Memory B cell (primary cell): ENCODE measurements at places on chromosomes 11 and 22.

- H3K27ac ChIP-seq = no peak overlapping the region
- peaks cover 4% of the 10 kb centered on the region for H3K36me3 ChIP-seq
- no peaks in the 10 kb centered on the region for H3K4me1 ChIP-seq
- H3K4me3 ChIP-seq = no peak overlapping the region
- DNase-seq = no peak
Measured at GRCh38 chr22:26837784-26838470, 180.5 kb downstream of the MIAT start.

- peaks cover 2% of the 10 kb centered on the region for H3K36me3 ChIP-seq
- no peak overlapping the region for H3K27ac ChIP-seq
- H3K4me3 ChIP-seq = no peak overlapping the region
- H3K27me3 ChIP-seq = no peaks in the 10 kb centered on the region
Measured at GRCh38 chr22:42996646-42997365, 18.1 kb downstream of the PACSIN2 start.

- no peaks in the 10 kb centered on the region for H3K4me1 ChIP-seq
- H3K4me3 ChIP-seq = no peak overlapping the region
- H3K27ac ChIP-seq = no peak overlapping the region
- H3K27me3 ChIP-seq = peaks cover 6% of the 10 kb centered on the region
- no peaks in the 10 kb centered on the region for H3K36me3 ChIP-seq
Measured at GRCh38 chr11:112785149-112785548, 176.1 kb upstream of the NCAM1 start.

GRCh38 chr11:128627666-128628324 is 40.4 kb upstream of the ETS1 start:
- H3K4me1 ChIP-seq = peaks cover 77% of the 10 kb centered on the region
- no peaks in the 10 kb centered on the region for H3K27me3 ChIP-seq
- peaks cover 2% of the 10 kb centered on the region for H3K36me3 ChIP-seq
- H3K4me3 ChIP-seq = peak overlapping the region; percentile 42
- peak overlapping the region; percentile 94 for H3K27ac ChIP-seq
- DNase-seq = no peak

DNA sequence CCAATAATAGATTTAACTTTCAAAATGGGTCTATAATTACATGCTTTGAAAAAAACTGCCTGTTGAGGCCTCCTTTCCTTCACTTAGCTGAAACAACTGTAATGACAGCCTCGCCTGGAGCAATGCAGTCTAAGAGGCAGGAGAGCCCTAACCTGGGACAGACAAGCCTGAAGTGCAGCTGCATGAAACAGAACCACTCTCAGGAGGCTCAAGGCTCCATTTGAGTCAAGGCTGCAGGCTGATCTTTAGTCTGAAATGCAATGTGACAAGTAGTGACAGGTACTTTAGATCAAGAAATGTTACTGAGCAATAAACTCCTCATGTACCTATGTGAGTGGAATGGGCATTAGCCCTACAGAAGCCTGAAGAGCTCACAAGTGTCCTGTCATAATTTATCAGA is 414.0 kb upstream of the LUZP2 start:
- no peaks in the 10 kb centered on the region for H3K36me3 ChIP-seq
- no peak overlapping the region for H3K4me3 ChIP-seq
- H3K27me3 ChIP-seq = no peaks in the 10 kb centered on the region
- no peak for DNase-seq

- no peak overlapping the region for H3K4me3 ChIP-seq
- peaks cover 13% of the 10 kb centered on the region for H3K27me3 ChIP-seq
- H3K27ac ChIP-seq = no peak overlapping the region
- DNase-seq = no peak
Measured at GRCh38 chr22:30781271-30781875, 86.7 kb downstream of the OSBP2 start.

- H3K27ac ChIP-seq = peak overlapping the region; percentile 52
- no peaks in the 10 kb centered on the region for H3K27me3 ChIP-seq
- H3K36me3 ChIP-seq = peaks cover 10% of the 10 kb centered on the region
- H3K4me1 ChIP-seq = peaks cover 35% of the 10 kb centered on the region
- no peak for DNase-seq
Measured at GRCh38 chr11:46099963-46100316, 21.3 kb downstream of the PHF21A start.

- H3K4me1 ChIP-seq = peaks cover 9% of the 10 kb centered on the region
- H3K4me3 ChIP-seq = no peak overlapping the region
- no peaks in the 10 kb centered on the region for H3K36me3 ChIP-seq
- H3K27me3 ChIP-seq = peaks cover 24% of the 10 kb centered on the region
- no peak for DNase-seq
Measured at GRCh38 chr11:120515186-120515723, 3.7 kb downstream of the GRIK4 start.

DNA sequence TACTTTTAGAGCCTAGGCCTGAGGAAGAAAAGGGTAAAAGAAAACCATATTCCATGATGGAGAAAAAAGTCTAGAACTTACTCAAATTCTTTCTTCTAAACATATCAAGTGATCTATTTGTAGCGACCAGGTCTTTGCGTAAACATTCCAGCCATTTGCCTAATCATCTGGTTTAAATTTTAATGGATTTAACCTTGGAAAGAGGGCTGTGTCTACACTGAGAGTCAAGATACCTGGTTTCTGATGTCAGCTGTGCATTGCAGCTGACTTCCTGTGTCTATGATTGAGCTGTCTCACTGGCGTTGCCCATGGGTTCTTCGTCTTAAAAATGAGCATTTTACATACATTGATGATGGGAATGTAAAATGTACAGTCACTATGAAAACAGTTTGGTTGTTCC is 10.0 kb upstream of the TMEM123 start:
- no peak overlapping the region for H3K27ac ChIP-seq
- no peak overlapping the region for H3K4me3 ChIP-seq
- H3K36me3 ChIP-seq = no peaks in the 10 kb centered on the region
- H3K27me3 ChIP-seq = no peaks in the 10 kb centered on the region

DNA sequence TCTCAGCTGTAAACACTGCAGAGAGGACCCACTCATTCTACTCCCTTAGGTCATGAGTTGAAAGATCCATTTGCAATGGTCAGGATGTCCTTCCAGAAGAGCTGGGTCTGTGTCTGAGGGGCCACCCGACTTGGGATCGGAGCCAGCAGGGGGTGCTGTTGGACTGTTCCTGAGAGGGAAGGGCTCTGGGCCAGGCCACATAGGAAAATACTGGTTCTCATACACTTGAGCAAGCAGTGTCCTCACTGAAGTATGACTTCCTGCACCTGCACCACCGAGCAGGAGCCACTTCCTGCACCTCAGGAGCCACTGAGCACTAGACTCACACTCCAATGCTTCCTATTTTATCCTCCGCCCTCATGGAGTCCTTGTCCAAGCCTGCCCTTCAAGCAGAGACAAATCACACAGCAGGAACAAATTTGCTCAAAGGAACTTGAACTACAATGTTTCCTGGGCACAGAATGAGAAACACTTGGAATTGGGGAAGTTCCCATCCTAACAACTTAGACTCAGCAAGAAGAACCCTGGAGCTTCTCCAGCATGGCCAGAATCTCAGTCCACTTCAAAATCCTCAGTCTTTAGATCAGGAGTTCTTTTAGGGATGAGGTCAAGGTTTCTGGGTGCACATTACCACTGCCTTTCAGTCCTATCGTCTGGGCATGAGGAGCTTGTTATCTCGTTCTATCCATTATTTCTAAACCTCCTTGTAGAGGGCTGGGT is 36.6 kb upstream of the VPREB1 start:
- peak overlapping the region; percentile 35 for H3K27ac ChIP-seq
- H3K36me3 ChIP-seq = no peaks in the 10 kb centered on the region
- H3K4me1 ChIP-seq = peaks cover 34% of the 10 kb centered on the region
- peak overlapping the region; percentile 67 for H3K4me3 ChIP-seq
- H3K27me3 ChIP-seq = no peaks in the 10 kb centered on the region
- peak; percentile 86 for DNase-seq

- H3K27me3 ChIP-seq = peaks cover 9% of the 10 kb centered on the region
- H3K36me3 ChIP-seq = no peaks in the 10 kb centered on the region
- no peak overlapping the region for H3K4me3 ChIP-seq
- no peak for DNase-seq
Measured at GRCh38 chr11:103892603-103893002, 143.8 kb upstream of the DDI1 start.

DNA sequence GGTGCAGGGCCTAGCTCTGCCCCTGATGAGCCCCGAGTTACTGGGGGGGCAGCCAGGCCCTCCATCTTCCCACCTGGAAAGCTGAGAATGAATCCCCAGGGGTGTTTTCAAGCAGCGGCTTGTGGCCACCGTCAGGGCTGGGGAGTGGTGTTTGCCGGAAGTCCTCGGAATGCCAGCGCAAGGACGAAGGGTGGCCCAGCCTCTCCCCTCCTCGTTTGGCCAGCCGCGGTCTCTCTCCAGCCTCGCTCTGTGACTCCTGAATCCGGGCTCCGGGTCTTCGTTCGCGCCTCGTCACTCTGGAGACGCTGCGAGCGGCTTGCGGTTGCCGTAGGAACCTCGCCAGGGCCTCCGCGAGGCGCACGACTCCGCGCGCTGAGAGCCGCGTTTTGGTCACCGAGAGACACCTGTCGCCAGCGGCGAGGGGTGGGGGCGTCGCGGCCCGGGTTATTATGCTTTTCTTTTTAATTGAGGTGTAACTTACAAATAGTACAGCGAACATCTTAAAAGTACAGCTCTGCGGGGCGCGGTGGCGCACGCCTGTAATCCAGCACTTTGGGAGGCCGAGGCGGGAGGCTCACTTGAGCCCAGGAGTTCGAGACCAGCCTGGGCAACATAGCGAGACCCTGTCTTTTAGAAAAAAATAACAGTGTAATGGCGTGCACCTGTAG is 6.3 kb upstream of the KDELR3 start:
- no peaks in the 10 kb centered on the region for H3K36me3 ChIP-seq
- DNase-seq = no peak
- peaks cover 36% of the 10 kb centered on the region for H3K27me3 ChIP-seq
- peaks cover 4% of the 10 kb centered on the region for H3K4me1 ChIP-seq
- no peak overlapping the region for H3K27ac ChIP-seq
